Activated CD4-positive, alpha-beta T cell treated with anti-CD3 and anti-CD28 coated beads, Interleukin-2, Interleukin-6, amounts not matched to agents 100 ng/mL and 50 ng/mL, durations not matched to agents 16 hours and 8 hours (primary cell): ENCODE measurements at places on chromosomes 1 and 21.

DNA sequence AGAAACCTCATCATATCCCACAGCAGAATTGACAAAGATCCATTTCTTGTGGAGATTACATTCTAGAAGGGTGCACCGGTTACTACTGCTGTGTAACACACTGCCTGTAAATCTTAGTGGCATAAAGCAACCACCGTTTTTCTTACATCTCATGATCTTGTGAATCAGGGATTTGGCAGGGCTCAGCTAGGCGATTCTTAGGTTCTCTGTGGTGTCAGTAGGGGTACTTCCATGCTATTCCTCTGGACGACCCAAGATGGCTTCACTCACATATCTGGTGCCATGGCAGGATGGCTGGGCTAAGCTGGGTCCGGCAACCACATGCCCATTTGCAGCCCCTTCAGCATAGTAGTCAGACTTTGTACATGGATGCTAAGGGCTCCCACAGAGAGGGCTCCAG lies 179.8 kb upstream of the TMEM51 start:
- no peak for DNase-seq

DNA sequence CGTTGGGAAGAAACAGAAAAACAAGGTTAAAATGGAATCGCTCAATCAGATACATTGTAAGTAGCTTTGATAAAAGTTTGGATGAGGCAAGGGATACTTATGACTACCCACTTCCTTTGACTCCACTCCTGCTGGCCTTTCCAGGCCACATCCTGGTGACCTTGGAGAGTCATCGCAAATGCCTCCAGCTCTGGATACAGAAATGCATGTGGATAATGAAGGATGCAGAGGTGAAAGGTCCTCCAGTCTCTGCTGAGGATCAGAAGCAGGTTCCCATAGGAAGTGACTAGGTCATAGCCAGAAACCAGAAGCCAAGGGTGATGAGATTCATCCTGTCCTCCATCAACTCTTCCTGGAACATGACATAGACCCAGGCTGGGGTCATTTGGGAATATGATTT lies 6.2 kb upstream of the CAMK1G start:
- no peak for DNase-seq

DNA sequence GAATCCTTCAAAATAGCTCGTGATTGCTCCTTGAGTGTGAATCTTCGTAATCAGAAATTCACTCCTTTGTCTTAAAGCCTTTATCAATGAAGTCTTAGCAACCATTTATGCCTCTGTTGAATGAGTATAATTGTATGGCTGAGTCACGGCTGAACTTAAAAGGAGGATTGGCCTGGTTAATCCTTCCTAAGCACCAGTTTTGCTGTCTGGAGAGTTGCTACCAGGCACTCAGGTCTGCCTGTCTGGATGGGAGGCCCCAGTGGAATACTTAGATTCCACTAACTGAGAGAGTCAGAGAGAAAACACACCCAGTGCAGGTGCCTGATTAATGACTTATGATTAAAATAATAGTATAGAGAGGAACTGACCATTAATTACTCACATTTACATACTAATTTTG lies 7.6 kb upstream of the HHAT start:
- no peak for DNase-seq

DNA sequence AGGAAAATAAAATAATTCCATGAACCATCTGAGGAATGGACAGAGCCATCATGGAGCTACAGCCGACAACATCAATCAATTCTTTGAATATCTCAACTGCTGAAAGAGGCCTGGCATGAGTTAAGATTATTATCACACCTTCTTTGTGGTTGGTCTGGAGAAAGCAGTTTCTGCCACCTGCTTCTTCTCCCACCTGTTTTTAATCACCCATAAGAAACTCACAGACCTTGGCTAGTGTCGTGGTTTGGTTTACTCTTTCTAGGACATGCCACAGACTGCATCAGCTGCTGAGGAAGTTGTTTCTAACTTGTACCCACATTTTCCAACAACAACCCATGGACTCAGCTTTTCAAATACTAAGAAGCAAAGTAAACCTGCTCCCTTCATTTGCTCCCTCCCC lies 65.6 kb downstream of the NTPCR start:
- peak; percentile 12 for DNase-seq

DNA sequence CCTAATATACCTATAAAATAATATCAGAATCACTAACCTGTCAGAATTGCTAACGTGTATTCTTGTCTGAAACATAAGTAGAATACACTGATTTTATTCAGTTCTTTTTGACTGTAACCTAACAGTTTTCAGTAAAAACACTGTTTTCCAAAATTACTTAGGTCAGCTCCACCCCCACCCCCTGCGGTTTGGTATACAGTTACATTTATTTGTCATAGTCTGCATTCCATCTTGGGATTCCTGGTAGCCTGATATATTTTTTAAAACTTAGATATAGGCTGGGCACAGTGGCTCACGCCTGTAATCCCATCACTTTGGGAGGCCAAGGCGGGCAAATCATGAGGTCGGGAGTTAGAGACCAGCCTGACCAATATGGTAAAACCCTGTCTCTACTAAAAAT lies 19.8 kb upstream of the ABCD3 start:
- no peak for DNase-seq
